Breast epithelium (tissue), 4 donors: ENCODE measurements at places on chromosomes 7 and 10.

- DNase-seq: no peak
Observed at GRCh38 chr10:22670788-22671187, 43.6 kb downstream of the PIP4K2A start.

GRCh38 chr10:28942012-28942411 is 264.7 kb downstream of the BAMBI start:
- DNase-seq: no peak

- no peak for DNase-seq
Observed at GRCh38 chr7:40483630-40484029, 348.8 kb downstream of the SUGCT start.

DNA sequence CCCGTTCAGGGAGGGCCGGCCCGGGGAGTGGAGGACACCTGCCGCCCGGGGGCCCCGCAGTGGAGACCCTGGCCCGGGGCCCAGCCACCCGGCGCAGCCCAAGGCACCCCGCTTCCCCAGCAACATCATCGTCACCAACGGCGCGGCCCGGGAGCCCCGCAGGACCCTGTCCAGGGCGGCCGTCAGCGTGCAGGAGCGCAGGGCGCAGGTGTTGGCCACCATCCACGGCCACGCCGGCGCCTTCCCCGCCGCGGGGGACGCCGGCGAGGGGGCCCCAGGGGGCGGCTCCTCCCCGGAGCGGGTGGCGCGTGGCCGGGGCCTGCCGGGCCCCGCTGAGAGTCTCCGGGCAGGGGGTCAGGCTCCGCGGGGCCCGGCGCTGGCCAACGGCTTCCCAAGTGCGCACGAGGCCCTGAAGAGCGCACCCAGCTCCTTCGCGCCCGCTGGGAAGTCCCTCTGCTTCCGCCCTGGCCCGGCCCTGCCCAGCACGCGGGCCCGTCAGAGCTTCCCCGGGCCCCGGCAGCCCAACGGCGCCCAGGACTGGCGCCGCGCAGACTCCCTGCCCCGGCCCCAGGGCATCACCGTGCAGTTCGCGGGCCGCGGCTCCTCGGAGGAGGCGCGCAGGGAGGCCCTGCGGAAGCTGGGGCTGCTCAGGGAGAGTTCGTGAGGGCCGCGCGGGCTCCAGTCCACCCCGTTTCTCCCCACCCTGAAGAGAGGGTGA is 46.7 kb downstream of the PROSER2 start:
- no peak for DNase-seq

- no peak for DNase-seq
Observed at GRCh38 chr7:91397096-91397495, 132.9 kb downstream of the FZD1 start.

DNA sequence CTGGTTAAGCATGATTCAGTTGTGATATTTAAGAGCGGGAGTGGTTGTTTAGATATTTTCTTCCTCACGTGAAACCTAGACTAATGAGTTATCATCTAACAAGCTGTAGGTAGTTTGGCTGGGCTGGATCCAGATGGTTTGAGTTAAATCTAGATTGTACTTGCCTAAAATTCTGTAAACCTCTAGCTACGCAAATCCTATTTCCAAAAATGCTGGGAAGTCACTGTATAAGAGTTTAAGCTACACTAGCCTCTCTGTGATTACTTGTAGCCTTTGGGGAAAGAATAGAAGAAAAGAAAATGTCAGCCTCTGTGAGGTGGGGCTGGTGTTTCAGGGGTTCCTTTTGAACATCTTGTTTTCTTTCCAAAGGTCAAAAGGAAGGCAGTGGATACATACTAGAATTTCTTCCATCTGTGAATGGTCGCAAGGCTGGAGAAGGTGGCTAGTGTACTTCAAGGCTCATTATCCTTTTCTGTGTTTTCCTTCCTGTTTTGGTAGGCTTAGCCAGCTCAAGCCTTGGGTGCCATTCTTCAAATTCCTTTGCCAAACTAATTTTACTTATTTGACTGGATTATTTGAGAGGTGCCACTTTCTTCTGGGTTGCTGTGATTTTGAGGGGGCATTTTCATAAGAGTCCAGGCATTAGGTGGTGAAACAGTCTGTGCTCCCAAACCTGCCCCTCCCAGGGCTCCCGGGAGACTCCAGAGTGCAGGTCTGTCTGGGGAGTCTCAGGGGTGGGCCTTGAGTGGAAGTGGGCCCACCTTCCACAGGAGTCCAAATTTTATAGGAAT is 5.2 kb upstream of the EN2 start:
- no peak for DNase-seq

DNA sequence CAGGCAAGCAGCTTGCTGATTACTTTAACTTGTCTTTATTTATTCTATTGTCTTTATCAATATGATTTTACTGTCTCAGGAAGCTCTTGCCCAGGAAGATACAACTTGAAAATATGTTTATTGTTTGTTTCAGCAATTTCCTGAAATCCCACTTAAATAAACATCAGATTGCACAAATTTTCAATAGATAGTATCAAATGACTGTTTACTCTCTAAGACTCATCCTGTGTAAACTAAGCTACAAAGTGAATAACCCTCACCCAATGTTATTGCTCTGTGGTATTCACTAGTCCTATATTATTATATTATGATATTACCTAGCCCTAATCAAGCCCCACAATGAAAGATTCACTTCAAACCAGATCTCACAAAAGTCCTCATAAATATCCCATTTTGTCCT is 130.4 kb upstream of the HPS1 start:
- no peak for DNase-seq

GRCh38 chr7:17144322-17144721 is 154.1 kb upstream of the AHR start:
- DNase-seq: no peak

- no peak for DNase-seq
Observed at GRCh38 chr10:29107866-29108498, 180.9 kb upstream of the LYZL1 start.

DNA sequence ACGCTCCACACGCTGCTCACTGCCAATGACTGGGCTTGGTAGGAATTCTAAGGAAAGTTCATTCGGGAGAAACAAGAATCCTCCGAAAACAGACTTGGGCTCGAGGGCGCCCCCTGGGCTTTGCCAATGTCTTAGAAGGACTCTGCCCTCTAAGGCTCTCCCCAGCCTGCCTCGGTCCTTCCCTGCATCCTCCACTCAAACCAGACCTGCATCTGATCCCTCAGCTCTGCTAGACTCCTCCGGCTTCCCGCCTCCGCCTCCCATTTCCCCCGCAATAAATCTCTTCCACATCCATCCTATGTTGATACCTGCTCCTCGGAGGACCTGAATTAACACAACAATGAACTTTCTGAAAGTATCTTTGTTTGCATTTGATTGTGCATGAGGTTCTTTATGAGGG is 177.6 kb downstream of the PLPP4 start:
- no peak for DNase-seq

GRCh38 chr10:1153805-1154351 is 97.7 kb downstream of the WDR37 start:
- DNase-seq: peak; percentile 4
